Cerebellar nuclear complex (tissue), 1 donor: ENCODE measurements at places on chromosomes 6 and 20.

DNA sequence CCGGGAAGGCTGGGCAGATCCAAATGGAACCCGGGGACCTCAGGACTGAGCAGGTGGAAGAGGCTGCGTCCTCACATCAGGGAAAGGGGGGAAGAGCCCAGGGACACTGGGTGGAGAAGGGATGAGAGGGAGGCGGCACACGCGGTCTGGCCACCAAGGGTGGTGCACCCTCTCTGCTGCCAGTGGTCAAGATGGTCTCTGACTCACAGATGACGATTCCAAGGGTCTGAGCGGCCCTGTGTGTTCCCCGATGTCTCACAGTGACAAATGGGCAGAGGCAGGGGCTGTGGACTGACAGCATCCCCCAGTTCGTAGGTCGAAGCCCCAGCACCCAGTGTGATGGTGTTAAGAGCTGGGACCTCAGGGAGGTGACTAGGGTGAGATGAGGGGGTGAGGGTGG lies 32.1 kb downstream of the SLCO4A1 start:
- DNase-seq, result no peak

DNA sequence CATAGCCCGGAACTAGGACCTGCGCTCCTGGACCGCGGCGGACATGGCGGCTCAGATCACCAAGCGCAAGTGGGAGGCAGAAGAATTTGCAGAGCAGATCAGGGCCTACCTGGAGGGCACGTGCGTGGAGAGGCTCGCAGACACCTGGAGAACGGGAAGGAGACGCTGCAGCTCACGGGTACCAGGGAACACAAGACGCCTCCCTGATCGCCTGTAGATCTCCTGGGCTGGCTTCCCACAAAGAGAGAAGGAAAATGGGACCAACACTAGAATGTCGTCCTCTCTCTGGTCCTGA lies 15.1 kb upstream of the HLA-A start:
- no peak for DNase-seq

- DNase-seq, result no peak
Measured at GRCh38 chr6:35489995-35490791, 6.7 kb downstream of the TEAD3 start.

DNA sequence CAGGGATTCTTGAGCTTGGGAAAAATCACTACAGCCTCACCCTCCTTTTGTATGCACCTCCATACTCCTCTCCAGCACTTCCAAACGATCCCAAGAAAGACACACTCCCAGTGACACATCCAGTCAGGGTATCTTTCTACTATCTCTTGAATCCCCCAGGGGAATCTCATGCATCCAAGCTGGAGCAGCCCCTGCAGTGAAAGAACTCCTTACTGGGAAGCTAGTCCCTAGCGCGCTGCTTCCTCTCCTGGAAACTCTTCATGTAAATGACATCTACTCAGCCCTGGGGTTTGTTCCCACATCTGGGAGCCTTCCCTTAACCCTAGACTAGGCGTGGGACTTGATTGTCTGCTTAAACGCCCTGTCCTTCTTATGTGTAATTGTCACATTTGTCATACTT lies 329.1 kb upstream of the QKI start:
- no peak for DNase-seq

GRCh38 chr6:110207652-110208051 lies 27.4 kb downstream of the CDC40 start:
- DNase-seq, result no peak

- DNase-seq, result no peak
Measured at GRCh38 chr20:59018817-59019216, 412 bp upstream of the TUBB1 start.

GRCh38 chr20:17932396-17932795 lies 36.2 kb downstream of the SNX5 start:
- no peak for DNase-seq

- DNase-seq, result no peak
Measured at GRCh38 chr6:47716207-47716606, 17.8 kb downstream of the ADGRF4 start.

DNA sequence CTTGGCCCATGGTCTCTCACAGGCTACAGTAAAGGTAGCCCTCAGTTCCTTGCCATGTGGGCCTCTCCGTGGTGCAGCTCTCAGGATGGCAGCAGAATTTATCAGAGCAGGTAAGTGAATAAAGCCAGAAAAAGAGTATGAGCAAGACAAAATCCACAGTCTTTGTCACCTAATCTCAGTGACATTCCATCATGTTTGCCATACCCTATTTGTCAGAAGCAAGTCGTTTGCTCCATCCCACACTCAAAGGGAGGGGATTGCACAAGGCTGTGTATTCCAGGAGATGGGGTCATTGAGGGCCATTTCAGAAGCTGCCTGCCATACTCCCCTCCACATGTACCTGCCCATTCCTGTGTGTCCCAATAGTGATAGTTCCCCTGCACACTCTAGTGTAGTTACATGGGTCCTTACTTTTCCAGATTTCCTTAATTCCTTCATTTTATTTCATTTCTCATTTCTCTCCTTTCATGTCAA lies 24.2 kb downstream of the ISM1 start:
- no peak for DNase-seq

GRCh38 chr6:100202417-100203194 lies 208.6 kb upstream of the MCHR2 start:
- DNase-seq, result no peak

- no peak for DNase-seq
Measured at GRCh38 chr6:3438190-3439167, 18.4 kb downstream of the SLC22A23 start.

DNA sequence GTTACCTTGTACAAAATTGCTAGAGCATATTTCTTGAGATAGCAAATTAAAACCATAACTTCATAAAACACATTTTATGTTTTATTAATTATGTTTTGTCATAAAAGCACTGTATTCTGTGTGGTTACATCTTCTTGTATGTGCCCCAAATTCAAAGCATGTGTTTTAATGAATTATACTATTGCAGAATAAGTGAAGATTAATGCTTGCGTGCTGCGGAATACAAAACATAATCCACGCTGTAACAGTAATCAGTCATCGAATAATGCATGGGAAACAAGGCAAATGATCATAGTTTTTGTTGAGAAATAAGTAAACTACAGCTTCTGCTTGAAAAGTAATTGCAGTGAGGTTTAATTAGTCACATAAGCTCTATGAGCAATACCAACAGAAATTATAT lies 459.2 kb upstream of the SOX4 start:
- DNase-seq, result no peak

DNA sequence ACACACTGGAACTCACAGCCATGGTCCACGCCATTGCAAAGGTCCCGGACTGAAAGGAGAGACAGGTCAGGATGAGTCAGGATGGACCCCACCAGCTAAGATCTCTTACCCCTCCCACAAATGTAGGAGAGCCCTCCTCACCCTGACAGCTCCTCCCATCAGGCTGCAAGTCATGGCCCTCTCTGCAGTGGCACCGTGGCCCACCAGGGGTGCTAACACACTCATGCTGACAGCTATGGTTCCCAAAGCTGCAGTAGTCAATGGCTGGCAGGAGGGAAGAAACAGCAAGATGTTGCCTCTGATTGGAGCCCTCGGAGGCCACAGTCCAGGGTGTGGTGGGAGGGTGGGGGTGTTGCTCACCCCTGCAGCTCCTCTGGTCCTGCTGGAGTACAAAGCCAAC lies 5.7 kb upstream of the RBPJL start:
- no peak for DNase-seq

DNA sequence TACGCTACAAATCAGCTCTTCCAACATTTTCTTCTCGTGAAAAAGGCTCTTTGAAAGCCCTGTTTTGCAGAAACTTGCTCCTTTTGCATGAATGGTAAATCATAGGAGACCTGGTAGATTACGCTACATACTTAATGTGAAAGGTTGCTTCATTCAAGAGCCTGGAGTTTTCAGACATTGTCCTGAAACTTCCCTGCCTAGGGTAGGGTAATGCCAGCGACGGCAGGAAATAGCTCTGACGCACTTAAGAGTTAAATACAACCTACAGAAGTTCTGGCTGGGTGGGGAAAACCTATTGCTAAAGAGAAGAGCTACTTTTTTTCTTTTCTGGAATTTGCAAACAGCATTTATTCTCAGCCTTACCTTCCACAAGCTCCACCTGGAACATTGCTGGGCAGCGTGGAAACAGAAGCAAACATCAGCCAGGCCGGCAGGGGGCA lies 144.5 kb downstream of the LPA start:
- no peak for DNase-seq

GRCh38 chr20:53806683-53807401 lies 213.2 kb upstream of the ZNF217 start:
- no peak for DNase-seq

DNA sequence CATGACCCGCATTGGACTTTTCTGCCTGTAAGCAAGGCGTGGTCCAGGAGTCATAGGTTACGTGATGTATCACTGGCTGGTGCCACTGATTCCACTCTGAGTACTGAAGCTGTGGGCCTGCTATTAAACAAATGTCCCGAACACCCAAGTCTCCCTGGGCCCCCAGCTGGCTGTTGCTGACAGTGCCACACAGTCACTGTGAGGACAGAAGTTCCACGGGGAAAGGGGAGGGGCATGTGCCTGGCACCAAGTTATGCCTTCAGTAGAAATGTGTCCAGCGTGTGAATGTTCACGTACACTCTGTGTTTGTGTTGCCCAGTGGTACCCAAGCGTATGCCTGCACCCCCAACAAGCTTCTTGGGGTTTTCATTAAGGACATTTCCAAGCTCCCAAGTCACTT lies 171.4 kb upstream of the QKI start:
- no peak for DNase-seq

DNA sequence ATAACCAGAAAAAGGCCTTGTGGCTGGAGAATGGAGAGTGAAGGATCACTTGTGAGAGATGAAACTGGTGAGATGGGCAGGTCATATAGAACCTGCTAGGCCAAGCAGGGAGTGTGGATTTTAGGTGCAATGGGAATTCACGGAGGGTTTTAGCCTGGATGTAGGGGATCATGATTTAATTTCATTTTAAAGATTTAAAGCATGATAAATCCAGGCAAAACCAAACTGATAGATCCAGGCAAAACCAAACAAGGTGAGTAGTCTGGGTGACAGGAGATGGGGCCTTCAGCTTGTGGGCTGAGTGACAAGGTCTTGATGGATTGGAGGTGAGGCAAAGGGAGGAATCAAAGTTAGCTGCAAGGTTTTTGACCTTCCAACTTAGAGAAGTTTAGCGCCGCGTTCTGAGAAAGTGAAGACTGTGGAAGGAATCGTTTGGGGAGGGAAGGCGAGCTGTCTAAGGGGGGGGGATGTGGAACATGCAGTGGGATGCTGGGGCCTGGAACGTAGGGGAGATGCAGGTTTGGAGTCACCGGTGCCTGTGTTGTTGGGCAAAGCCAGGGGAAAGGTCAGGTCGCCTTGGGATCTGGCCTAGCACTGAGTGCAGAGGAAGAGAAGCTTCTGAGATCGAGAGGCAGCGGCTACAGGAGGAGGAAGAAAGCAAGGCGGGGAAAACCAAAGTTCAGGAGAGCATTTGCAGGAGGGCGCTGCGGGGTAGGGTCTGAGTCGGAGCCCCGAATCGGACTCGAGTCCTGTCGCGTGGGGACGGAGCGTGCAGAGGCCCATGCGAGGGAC lies 1.3 kb upstream of the PLCG1 start:
- DNase-seq, result no peak

DNA sequence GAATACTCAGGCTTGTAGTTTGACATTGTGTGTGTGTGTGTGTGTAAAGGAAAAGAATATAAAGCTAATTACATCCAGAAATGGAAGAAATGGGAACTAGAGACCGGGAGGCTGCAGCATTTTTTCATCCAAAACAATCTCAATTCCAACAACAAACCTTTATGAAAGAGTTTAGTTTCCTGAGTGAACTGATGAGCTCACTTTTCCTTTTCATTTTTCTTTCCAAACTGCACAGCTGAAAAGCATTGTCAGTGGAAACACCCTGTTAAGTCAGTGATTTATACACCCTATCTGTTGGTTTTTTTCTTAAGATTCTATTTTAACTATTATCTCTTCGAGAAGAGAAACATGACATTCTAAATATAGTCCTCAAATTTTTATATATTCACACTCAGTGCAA lies 130.9 kb downstream of the RFPL4B start:
- DNase-seq, result no peak

DNA sequence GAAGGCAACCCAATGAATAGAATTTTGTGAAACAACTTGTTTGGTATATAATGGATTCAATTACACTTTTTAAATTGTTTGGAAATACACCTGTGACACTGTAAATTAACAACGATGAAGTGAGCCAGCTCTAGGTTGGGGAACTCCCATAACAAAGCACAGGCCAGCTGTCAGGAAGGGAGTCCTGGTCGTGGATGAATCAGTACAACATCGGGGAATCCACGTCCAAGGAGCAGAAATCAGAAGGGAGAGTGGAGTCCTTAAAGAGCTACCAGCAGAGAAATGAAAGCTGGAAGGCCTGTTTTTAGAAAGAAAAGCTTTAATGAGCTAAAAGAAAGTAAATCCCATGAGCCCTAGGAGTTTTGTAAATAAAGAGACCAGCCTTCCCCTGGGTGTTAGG lies 223.1 kb upstream of the SLC35B3 start:
- no peak for DNase-seq

GRCh38 chr20:53331151-53331973 lies 262.3 kb downstream of the ZNF217 start:
- DNase-seq, result no peak

DNA sequence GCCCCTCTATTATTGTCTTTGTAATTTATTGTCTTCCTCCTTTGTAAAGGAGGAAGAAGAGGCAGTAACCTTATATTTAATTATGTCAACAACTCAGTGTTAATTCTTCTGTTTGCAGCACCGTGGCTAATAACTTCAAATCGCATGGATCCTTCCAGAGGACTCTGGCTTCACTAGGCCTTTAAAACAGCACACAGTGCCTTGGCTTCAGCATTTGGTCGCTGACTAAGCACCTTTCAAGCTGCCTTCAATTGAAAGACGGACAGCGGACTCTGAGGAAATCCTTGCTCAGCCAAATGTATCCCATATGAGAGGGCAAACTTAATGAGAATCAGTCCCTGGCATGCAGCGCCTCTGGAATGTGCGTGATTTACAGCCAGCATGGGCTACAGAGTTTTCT lies 64.2 kb downstream of the SGK1 start:
- DNase-seq, result no peak

DNA sequence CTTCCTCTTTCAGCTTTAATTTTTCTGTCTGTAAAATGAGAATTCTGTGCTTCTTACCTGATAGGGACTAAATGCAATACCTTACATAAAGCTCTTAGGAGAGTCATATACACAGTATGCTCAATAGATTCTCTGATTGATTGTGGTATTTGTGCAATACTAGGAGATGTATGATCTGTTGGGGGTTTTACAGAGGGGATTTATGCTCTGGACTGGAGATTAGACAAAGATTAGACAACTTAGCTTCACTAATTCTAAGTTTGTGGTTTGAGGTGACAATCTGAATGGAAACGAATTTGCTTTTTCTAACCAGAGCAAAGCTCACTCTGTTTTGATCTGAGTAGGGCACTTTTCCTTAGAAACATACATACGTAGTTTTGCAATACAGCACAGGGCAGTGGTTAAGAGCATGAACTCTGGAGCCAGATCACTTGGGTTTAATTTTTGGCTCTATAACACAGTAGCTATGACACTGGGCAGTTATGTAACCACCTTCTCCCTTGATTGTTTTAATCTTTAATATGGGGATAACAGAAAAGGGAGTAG lies 126.2 kb downstream of the RNF144B start:
- no peak for DNase-seq
